Keratinocyte (primary cell): ENCODE measurements at places on chromosomes 2 and 18. TPM values are rescaled to one million over a fixed set of nuclear protein-coding genes. Genes with fewer than 3 reads are reported as not detected.

The MAP4K4 gene
- polyA plus RNA-seq = 46.6 to 99.0 TPM (median 84.1 TPM) in 3 replicates

The LAMA3 gene
- polyA plus RNA-seq = 1,944 to 2,775 TPM (median 2,231 TPM) in 3 replicates

The RGPD6 gene
- polyA plus RNA-seq = 6.3 to 15.6 TPM (median 8.5 TPM) in 3 replicates

The SERPINE2 gene
- 279 to 1,210 TPM (median 306 TPM) in 3 replicates for polyA plus RNA-seq

The CNGA3 gene
- 0.01 TPM in 2 of 3 replicates, not detected in the other for polyA plus RNA-seq

The AQP12A gene
- polyA plus RNA-seq = not detected in 3 replicates

The TNFRSF11A gene
- 0.40 to 0.52 TPM (median 0.51 TPM) in 3 replicates for polyA plus RNA-seq

DNA sequence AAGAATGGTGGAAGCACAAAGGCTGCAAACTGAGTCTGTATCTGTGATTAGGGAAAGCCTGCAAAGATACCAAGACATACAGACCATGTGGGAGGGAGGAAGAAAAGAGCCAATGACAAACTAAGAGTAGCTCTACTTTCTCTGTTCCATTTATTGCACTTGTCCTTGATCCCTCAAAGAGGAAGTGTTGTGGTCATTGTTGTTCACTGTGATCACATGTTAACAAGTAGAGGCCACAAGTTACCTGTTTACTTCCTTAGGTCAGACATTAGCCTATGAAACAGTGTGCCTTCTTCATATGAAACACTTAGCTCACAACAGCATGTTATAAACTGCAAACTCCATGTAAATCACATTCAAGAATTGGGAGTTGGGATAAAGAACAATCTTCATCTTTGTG, 32.6 kb downstream of the MAP2 start:
- H3K27me3 ChIP-seq = no peaks in the 10 kb centered on the region
- no peaks in the 10 kb centered on the region for H3K4me1 ChIP-seq
- no peak overlapping the region for H3K27ac ChIP-seq
- no peaks in the 10 kb centered on the region for H3K36me3 ChIP-seq
- H3K4me3 ChIP-seq = no peak overlapping the region

GRCh38 chr2:145412155-145412554, 892.2 kb upstream of the ZEB2 start:
- no peak overlapping the region for H3K4me3 ChIP-seq
- DNase-seq = no peak
- no peaks in the 10 kb centered on the region for H3K4me1 ChIP-seq
- H3K27me3 ChIP-seq = no peaks in the 10 kb centered on the region
- no peaks in the 10 kb centered on the region for H3K36me3 ChIP-seq
- no peak overlapping the region for H3K27ac ChIP-seq

- peak overlapping the region; percentile 55 for H3K4me3 ChIP-seq
- H3K27ac ChIP-seq = no peak overlapping the region
- H3K27me3 ChIP-seq = peaks cover 12% of the 10 kb centered on the region
- no peaks in the 10 kb centered on the region for H3K36me3 ChIP-seq
- DNase-seq = no peak
These were observed 889 bp downstream of the ANKRD29 start for GRCh38 chr18:23661735-23662308.

DNA sequence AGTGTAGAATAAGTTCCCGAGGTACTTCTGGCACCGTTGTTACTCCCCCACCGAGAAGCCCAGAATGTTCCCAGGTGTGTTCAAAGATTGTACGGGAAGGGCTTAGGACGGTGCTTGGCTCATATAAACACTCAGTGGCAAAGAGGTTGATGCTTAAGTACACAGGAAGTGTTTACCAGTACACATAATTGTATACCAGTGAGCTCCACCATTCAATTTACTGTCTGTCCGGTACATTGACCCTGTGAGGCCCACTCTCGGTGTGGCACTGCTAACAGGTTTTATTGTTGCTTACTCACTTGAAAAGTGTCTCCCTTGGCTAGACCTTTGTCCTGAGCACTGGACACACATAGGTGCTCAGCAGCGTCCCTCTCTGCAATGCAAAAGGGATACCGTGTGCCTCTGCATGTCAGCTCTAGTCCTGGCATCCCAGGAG, 191.0 kb downstream of the NEDD4L start:
- no peaks in the 10 kb centered on the region for H3K27me3 ChIP-seq
- H3K36me3 ChIP-seq = peaks cover 4% of the 10 kb centered on the region
- H3K27ac ChIP-seq = peak overlapping the region; percentile 56

- no peak for DNase-seq
- peaks cover 7% of the 10 kb centered on the region for H3K4me1 ChIP-seq
- H3K36me3 ChIP-seq = no peaks in the 10 kb centered on the region
- H3K4me3 ChIP-seq = no peak overlapping the region
These were observed 28.9 kb downstream of the PPP3R1 start for GRCh38 chr2:68223419-68223818.

DNA sequence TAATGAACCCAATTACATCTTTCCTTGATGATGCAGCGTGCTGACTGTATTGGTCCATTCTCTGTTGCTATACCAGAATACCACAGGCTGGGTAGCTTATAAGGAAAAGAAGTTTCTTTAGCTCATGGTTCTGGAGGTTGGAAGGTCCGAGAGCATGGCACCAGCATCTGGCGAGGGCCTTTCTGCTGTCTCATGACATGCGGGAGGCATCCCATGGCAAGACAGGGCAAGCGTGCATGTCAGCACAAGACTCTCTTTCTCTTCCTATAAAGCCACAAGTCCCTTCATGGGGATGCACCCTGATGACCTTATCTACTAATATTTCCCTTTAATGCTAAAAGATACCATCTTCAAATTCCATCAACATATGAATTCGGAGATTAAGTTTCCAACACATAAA, 122.8 kb upstream of the FHL2 start:
- H3K4me3 ChIP-seq = no peak overlapping the region
- H3K27ac ChIP-seq = no peak overlapping the region
- no peaks in the 10 kb centered on the region for H3K27me3 ChIP-seq
- H3K36me3 ChIP-seq = no peaks in the 10 kb centered on the region

GRCh38 chr2:105896765-105897163, 152.1 kb downstream of the NCK2 start:
- DNase-seq = no peak
- peaks cover 4% of the 10 kb centered on the region for H3K36me3 ChIP-seq
- H3K27ac ChIP-seq = no peak overlapping the region
- no peaks in the 10 kb centered on the region for H3K4me1 ChIP-seq
- no peaks in the 10 kb centered on the region for H3K27me3 ChIP-seq

DNA sequence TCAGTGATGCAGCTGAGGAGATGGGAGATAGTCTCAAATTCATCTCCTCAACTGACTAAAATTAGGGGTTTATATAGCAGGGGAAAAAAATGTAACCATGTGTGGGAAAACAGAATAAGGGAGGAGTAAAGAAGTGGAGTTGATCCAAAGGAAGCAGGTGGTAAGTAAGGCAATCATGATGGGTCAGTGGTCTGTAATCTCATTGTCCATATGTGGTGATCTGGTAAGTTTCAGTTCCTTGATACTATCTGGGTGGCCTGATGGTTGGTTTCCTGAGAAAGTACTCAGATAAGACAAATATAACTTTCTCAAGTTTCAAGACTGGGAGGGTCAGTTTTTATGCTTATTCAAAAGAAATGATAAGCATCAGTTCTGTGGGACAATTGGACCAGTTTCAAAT, 312.3 kb upstream of the KCNJ3 start:
- no peaks in the 10 kb centered on the region for H3K27me3 ChIP-seq
- no peaks in the 10 kb centered on the region for H3K4me1 ChIP-seq
- no peaks in the 10 kb centered on the region for H3K36me3 ChIP-seq
- no peak overlapping the region for H3K27ac ChIP-seq
- no peak overlapping the region for H3K4me3 ChIP-seq
- no peak for DNase-seq

DNA sequence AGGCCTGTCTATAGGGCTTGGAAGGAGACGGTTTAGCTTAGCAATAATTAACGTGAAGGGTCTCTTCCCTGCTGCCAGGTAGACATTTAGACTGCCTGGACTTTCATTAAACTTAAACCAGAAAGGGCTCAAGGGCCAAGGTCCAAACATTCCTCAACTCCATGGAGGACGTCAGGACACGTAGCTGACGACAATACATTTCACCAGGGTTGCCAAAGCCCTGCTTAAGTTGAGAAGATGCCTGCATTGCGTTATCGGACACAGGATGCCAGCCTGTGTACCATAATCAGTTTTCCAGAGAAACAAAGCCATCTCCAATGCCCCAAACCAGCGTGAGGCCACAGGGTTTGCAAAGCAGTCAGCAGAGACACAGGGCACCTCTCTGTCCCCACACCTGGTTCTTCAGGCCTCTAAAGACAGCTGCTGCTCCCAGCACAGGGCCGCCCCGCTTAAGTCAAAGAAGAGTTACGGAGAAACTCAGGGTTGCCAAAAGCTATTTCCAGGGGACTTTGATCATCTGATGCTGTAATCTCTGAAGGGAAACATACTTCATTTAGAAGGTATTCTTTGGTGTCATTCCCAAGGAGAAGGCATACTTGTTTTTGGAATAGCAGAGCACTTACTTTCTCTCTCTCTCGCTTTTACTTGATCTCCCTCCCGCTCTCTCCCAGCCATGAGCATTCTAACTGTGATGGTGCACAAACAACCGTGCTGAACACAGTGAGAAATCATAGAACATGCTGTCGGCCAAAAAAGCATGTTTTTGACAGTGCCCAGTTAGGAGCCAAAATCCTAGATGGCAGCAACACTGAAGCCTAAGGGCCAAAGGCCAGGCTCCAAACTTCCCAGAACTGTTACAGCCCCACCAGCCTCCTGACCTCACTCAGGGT, 46.0 kb downstream of the TTC32 start:
- H3K4me3 ChIP-seq = no peak overlapping the region
- H3K4me1 ChIP-seq = peaks cover 7% of the 10 kb centered on the region
- DNase-seq = no peak
- no peaks in the 10 kb centered on the region for H3K36me3 ChIP-seq

DNA sequence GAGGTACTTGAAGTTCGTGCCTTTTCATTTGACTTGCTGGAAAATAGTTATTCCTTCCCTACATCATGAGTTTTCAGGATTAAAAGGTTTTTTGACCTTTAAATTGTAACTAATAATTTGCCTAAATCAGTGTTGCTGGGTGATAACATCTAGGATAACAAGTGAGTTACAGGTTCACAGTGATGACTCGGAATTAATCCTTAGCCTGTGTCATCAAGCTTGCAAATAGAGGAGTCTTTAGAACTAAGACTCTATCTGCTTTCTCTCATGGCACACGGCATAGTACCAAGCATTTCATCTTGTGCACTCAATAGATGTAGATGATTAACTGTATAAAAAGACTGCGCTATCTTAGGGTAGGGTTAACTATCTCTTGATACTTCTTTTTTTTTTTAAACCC, 79.5 kb downstream of the CAMKMT start:
- H3K4me3 ChIP-seq = no peak overlapping the region
- H3K27me3 ChIP-seq = no peaks in the 10 kb centered on the region
- H3K4me1 ChIP-seq = no peaks in the 10 kb centered on the region
- no peak for DNase-seq

DNA sequence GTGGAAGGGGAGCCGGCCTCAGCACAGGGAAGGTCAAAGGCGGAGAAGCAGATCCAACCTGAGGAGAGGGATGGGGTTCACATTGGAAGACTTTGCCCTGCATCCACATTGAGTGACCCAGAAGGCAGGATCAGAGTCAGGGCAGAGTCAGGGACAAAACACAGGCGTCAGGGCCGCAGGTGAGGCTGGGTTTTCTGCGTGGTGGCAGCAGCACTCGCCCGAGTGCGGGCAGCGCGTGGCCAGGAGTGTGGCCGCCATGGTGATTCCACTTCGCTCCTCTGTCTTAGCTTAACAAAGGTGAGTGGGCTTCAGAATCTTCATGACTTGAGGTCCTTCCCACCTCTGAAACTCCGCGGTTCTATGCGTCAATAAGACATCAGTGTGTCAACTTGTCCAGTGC, 476.9 kb upstream of the SMIM21 start:
- no peak overlapping the region for H3K27ac ChIP-seq
- DNase-seq = no peak
- no peaks in the 10 kb centered on the region for H3K27me3 ChIP-seq
- H3K36me3 ChIP-seq = no peaks in the 10 kb centered on the region
- no peak overlapping the region for H3K4me3 ChIP-seq

GRCh38 chr18:37714691-37715090, 149.1 kb upstream of the CELF4 start:
- H3K4me3 ChIP-seq = no peak overlapping the region
- H3K27ac ChIP-seq = no peak overlapping the region
- no peak for DNase-seq
- H3K36me3 ChIP-seq = no peaks in the 10 kb centered on the region

DNA sequence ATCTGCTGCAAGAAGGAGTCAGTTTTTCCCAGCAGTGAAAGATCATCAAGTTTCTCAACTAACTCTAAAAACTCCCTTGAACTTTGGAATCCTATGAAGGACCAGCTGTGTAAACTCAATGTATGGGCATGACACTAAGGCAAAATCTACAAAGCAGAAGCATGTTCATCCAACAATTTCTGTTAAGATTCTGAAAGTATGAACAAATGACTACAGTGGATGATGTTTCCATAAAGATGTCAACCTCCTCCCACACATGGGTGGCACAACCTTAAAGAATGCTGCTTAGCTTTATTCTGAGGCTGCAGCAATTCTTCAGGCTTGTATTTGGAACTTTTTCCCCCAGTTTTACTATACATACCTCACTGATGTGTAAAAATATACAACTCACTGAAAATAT, 47.2 kb downstream of the WDR33 start:
- H3K4me1 ChIP-seq = peaks cover 5% of the 10 kb centered on the region
- H3K27me3 ChIP-seq = no peaks in the 10 kb centered on the region
- peaks cover 18% of the 10 kb centered on the region for H3K36me3 ChIP-seq

- no peaks in the 10 kb centered on the region for H3K36me3 ChIP-seq
- H3K4me3 ChIP-seq = peak overlapping the region; percentile 77
- DNase-seq = no peak
- H3K27ac ChIP-seq = peak overlapping the region; percentile 14
- peaks cover 38% of the 10 kb centered on the region for H3K27me3 ChIP-seq
- H3K4me1 ChIP-seq = peaks cover 16% of the 10 kb centered on the region
These were observed 49.1 kb downstream of the KCNIP3 start for GRCh38 chr2:95346231-95346737.

DNA sequence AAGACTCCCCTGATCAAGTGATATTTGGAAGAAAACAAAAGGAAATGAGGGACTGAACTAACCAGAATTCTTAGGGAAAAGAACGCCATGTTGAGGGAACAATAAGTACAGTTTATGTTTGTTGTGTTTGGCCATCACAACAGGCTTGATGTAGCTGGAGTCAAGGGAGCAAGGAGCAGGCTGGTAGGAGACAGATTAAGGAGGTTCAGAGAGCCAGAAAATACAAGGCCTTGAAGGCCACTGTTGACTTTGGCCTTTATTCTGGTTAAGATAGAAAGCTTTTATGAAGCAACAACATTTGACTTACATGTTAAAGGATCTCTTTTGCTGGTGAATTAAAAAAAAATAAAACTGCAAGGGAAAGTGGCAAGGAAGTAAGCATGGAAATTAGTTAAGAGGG, 754.1 kb upstream of the SLC8A1 start:
- DNase-seq = no peak
- H3K4me1 ChIP-seq = no peaks in the 10 kb centered on the region
- no peaks in the 10 kb centered on the region for H3K27me3 ChIP-seq
- no peak overlapping the region for H3K27ac ChIP-seq

DNA sequence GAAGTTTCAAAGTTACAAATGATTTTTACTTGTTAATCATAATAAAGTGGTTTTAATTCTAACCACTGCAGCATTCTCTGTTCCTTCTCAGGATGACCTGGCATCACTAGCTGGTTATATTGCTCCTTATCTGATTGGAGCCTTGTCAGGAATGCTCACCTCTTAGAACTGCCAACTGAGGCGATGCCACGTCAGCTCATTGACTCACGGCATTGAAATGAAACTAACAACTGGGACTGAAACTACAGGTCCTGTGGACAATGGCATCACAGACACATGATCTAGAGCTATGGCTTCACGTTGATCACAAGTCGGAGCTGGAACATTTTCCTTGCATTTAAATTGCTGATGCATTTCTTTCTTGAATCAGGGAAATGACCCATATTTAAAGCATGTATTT, 54.9 kb upstream of the MAP2 start:
- H3K27ac ChIP-seq = peak overlapping the region; percentile 79
- H3K4me3 ChIP-seq = no peak overlapping the region
- no peaks in the 10 kb centered on the region for H3K27me3 ChIP-seq
- H3K4me1 ChIP-seq = peaks cover 22% of the 10 kb centered on the region
